NCI-H510A treated with DMSO at 0.1 percent for 48 hours (cell line): ENCODE measurements at places on chromosomes 13 and 19.

DNA sequence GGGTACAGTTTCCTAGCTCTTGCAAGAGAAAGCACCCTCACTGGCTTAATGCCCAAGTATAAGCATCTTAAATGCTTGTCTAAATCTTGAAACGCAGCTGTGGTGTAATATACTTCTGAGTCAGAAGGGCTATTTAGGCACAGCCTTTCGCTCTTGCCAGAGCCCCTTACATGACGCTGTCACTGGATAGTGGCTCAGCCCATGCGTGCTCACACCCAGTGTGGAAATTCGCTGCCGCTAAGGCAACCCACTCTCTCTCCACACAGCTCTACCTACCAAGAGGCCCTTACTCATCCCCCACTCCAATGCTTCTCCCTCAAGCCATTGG, 24.0 kb downstream of the UQCRFS1 start:
- DNase-seq = no peak

GRCh38 chr13:32501064-32501463, 37.5 kb downstream of the N4BP2L2 start:
- DNase-seq = no peak

DNA sequence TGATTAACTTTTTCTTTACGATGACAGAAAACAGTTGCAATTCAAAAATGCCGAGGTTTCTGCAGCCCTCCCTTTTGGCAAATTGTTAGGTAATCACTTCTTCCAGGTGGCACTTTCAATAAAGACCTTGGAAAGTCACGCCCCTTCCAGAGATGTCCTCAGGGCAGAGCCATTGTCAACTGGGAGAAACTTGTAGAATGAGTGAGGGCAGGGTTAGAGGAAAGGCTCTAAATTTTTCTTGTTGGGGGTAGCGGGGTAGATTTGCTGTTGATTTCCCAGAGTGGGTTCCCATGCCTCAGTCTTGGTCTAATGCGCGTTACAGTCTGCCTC, 421.1 kb downstream of the FGF9 start:
- no peak for DNase-seq

- no peak for DNase-seq
Observed at GRCh38 chr19:4586691-4587090, 27.2 kb upstream of the SEMA6B start.
